ENCODE measurements at places on chromosomes 12 and 14. TPM values are rescaled to one million over a fixed set of nuclear protein-coding genes. Genes with fewer than 3 reads are reported as not detected.

The KIF21A gene
- 31.1 TPM for total RNA-seq

The NPFF gene
- total RNA-seq, result not detected

DNA sequence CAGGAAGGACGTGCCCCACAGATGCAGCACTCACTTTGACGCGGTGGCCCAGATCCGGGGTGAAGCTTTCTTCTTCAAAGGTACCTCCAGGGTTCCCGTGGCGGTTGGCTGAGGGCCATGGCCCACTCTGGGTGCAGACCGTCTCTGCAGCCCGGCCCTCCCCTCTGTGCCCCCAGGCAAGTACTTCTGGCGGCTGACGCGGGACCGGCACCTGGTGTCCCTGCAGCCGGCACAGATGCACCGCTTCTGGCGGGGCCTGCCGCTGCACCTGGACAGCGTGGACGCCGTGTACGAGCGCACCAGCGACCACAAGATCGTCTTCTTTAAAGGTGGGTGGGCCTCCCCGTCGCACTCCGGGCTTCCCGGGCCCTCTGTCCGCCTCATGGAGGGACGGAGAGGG is 16.9 kb downstream of the MMP17 start:
- H3K4me3 ChIP-seq, result no peak overlapping the region
- DNase-seq, result no peak
- H3K27me3 ChIP-seq, result no peaks in the 10 kb centered on the region

DNA sequence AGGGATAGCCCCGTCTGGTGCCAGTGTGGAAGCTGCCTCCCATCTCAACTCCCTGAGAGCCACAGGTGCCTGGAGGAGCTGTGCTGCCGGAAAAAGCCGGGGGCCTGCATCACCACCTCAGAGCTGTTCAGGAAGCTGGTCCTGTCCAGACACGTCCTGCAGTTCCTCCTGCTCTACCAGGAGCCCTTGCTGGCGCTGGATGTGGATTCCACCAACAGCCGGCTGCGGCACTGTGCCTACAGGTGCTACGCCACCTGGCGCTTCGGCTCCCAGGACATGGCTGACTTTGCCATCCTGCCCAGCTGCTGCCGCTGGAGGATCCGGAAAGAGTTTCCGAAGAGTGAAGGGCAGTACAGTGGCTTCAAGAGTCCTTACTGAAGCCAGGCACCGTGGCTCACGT is 25.5 kb upstream of the P2RX4 start:
- no peaks in the 10 kb centered on the region for H3K27me3 ChIP-seq
- peaks cover 5% of the 10 kb centered on the region for H3K4me1 ChIP-seq
- H3K36me3 ChIP-seq, result no peaks in the 10 kb centered on the region
- H3K27ac ChIP-seq, result no peak overlapping the region

GRCh38 chr12:113408756-113409298 is 5.1 kb upstream of the SDS start:
- no peak overlapping the region for H3K27ac ChIP-seq
- no peak overlapping the region for H3K4me3 ChIP-seq
- H3K36me3 ChIP-seq, result no peaks in the 10 kb centered on the region
- DNase-seq, result no peak

DNA sequence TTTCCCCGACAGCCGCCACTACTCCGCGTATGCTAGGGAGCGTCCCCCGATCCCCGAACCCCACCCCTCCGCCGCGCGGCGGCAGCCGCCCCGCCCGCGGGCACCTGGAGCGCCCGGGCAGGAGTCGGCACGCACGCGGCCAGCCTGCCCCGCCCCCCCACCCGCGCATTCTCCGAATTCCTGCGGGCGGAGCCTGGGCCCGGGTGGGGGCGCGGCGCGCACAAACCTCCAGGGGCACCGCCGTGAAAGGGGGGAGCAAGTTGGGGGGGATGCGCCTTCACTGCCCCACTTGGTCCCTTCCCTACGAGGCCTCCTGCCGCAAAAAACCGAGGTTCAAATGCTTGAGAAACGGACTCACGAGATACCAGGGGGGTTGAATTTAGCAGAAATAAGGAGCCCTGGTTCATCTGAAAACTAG is 1.7 kb downstream of the AJUBA start:
- H3K36me3 ChIP-seq, result no peaks in the 10 kb centered on the region
- DNase-seq, result no peak
- H3K27ac ChIP-seq, result no peak overlapping the region

DNA sequence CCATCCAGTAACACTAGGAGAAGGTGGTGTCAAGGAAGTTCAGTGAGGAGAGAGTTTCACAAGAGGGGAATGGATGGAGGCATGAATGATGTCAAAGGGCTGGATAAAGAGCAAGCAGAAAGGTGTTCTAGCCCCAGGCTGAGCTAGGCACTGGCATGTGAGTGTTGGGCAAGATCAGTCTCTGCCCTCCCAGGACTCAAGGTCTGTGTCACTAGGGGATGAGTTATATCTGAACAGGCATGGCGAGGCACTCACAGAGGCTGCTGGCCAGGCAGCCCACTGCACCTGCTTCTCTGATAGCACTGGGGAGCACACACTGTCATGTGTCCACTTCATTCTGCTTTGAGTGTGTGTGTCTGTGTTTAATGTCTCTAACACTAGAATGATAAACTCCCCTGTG is 903.8 kb downstream of the BCL11B start:
- H3K27ac ChIP-seq, result no peak overlapping the region
- DNase-seq, result no peak
- H3K4me3 ChIP-seq, result no peak overlapping the region
- no peaks in the 10 kb centered on the region for H3K36me3 ChIP-seq
- H3K4me1 ChIP-seq, result no peaks in the 10 kb centered on the region
- H3K27me3 ChIP-seq, result no peaks in the 10 kb centered on the region

DNA sequence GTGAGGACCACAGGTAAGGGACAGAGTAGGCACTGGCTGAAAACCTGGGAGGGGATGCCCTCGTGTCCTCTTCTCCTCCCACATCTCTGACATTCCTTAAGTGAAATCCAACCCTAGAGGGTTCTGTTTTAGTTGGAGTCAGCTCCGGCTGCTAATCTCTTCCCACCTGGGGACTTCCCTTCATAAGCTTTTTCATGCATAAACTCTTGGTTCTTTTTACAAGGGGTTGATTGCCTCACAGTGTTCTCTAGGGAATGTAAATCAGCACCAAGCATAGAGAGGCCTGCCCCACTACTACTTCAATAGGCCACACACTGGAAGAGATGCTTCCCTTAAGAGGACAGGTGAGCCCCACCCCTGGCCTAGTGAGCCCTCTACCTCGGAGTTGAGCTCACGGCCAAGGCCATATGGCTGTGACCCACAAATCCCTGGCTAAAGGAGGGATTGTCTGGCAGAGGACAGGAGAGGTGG is 3.2 kb upstream of the SYNDIG1L start:
- H3K27ac ChIP-seq, result no peak overlapping the region
- H3K4me3 ChIP-seq, result no peak overlapping the region
- no peaks in the 10 kb centered on the region for H3K36me3 ChIP-seq
- DNase-seq, result no peak

DNA sequence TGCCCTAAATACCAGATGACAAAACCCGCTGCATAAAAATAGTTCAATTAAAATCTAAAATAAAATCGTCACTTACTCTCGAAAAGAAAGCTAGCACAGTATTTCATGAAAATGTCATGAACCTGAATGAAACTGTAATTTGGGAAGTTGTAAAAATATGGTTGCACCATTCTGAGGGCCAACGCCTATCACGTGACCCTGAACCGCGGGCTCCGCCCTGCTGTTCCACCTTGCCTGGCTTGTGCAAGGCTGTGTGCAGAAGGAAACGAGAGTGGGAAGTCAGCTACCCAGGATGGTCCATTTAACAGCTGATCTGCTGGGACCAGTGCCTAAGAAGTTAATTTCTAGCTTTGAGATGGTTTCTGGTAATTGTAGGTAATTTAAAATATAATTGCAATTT is 91.7 kb upstream of the BMP4 start:
- H3K4me3 ChIP-seq, result no peak overlapping the region
- H3K36me3 ChIP-seq, result no peaks in the 10 kb centered on the region
- H3K4me1 ChIP-seq, result no peaks in the 10 kb centered on the region
- DNase-seq, result no peak

DNA sequence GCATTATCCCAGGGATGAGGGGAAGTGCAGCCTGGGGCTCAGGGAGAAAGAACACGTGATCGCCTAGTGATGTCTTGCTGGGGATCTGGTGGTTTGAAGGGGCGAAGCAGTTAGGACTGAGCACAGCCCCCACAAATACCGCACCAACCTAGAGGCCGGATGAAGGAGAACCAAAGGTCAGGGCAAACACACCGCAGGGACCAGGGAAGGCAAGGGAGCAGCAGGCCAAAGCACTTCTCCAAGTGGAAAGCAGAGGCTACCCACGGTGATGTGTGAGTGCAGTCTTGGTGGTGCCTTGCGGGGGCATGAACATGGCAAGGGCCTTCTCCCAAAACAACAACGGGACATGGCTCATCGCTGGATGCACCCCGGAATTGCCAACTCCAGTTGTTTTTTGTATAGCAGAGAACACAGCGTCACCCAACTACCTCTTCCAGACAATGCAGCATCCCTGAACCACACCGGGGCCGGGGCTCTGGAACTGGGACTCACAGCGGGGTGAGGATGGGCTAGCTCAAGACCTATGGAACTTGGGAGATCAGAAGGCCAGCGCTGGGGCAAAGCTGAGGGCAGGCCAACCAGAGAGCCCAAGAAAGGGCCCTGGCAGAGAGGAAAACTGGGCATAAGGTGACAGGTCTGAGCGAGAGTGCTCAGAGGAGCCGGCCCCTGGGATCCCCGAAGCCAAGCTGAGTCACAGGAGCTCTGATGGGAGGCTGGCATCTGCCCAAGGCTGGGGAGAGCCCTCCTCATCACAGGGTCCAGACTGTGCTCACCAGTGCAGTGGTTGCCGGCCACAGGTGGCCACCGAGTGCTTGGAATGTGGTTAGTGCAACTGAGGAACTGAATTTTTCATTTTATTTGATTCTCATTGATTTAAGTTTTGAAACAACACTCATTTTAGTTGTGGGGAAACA is 11.1 kb downstream of the GALNT16 start:
- no peaks in the 10 kb centered on the region for H3K4me1 ChIP-seq
- peaks cover 3% of the 10 kb centered on the region for H3K27me3 ChIP-seq
- H3K4me3 ChIP-seq, result no peak overlapping the region

All from GM12878 (cell line).